ENCODE measurements at places on chromosomes 7 and 10.

- DNase-seq: no peak
Measured at GRCh38 chr10:114508376-114508775, 104.1 kb upstream of the AFAP1L2 start.

DNA sequence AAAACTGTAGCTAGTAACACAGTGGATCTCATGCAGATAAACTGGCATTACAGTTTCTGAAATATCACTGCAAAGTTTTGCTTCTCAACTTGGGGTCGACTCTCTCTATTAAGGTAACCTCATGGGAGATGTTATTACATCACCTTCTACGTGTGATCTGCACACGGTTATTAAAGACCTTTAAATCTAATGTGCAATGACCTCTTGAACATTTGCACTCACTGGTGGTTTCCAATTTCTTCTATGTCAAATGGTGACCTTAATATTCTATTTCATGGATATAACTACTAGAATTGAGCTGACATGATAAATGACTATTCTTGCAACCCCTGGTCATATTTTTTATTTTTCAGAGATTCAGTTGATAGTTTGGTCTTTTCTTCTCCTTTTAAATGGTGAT is 191.3 kb downstream of the PPP1R3A start:
- DNase-seq: no peak

GRCh38 chr7:148609045-148609725 is 18.6 kb downstream of the C7orf33 start:
- DNase-seq: no peak

DNA sequence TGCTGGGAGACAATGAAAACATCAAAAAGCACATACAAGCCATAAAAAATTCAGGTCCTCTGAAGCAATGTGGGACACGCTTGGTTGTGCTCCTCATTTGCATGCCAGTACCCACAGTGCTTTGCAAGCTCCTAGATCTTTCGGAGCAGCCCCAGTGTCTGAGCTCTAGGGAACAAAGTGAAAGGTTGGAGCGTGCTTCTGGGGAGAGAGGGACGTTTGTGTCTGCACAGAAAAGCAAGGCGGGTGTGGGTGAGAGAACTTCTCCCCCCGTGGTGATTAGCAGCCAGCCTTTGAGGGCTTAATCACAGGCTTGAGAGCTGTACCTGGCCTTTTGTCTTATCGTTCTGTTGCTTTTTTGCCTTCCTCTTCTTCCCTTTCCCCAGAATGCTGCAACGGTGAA is 76.7 kb upstream of the HABP2 start:
- DNase-seq: no peak

GRCh38 chr7:128115336-128115820 is 84.1 kb upstream of the LRRC4 start:
- peak; percentile 79 for DNase-seq

DNA sequence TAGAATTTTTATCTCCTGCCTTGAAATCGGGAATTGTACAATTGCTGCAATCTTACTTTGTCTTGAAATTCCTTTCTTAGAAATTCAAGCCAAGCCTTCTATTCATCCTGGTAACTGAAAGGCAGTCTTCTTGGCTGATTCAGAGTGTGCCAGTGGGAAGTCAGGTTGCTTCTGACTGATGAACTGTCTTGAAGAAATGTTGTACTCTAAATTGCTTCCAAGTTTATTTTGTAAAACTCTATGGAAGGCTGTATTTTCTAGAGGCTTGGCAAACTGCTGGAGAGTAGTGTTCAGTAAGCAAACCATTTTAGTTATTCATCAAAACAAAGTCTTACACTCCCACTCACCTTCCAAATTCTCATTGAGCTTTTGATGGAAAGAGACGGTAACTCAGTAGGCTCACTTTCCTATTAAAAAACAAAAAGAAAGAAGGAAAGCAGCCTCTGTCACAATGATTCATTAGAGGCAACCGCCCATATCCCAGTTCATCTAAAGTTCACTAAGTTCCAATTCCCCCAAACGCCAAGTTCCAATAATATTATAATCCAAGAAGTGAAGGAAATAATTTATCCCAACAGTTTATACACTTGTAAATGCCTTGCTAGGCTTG is 187.9 kb upstream of the MALRD1 start:
- DNase-seq: no peak

DNA sequence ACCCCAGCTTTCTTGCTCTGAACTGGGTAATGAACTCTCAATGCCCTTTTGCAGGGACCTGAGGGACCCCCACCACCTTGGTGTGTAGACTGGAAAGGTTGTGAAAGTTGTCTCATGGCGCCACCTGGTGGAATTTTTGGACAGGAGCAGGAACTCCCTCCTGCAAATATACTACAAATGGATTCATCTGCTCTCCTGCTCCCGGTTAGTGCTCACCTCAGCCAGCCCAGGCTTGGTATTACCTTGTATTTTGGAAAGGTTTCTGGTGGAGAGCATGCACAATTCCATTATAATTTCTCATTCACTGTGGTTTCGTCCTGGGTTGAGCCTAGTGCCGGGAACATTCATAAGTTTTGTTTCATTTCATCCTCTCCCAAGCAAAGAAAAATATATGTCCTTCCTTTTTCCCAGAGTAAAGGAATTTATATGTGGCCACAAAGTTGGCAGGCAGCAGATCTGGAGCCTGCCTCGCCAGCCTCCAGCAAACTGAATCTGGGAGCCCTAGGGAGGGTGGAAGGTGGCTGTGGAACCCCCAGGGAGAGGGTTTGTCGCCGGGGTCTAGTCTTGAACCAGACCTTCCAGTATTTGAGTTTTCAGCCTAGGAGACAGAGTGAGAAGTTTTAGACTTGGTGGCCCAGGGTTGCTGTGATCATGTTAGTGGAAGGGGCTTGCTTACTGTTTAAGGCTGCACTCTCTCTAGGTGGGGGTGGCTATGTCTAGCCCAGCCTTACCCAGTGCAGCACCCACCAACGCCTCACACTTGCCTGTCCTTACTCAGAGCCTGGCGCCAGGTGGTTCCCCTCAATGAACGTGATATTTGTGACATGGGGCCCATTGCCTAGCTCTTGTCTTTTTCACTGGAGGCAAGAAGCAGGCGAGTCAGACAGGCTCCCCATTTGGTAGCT is 9.5 kb downstream of the FAM241B start:
- DNase-seq: peak; percentile 83
